NB4 (cell line): ENCODE measurements at places on chromosomes 2 and 18.

DNA sequence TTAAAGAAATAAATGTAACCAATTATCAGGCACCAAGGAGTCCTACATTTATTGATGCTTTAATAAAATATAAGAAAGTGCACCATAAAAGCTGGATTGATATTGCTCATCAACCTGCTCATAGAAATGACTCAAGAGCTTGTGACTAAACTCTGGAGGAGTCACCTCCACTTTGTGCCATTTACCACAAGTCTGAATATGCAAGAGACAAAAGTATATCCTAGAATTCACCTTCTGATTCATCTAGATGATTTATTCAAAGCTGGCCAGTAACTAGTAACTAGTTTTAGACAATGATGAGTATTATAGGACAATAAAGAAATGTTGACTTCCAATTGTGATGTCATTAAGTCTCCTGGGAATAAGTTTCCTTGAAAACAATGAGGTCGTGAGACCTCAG, 146.0 kb upstream of the SOX11 start:
- no peak for DNase-seq

GRCh38 chr2:71282493-71282892, 49.1 kb upstream of the ZNF638 start:
- DNase-seq = peak; percentile 44

- no peak for DNase-seq
These were observed 350.9 kb downstream of the MYCN start for GRCh38 chr2:16291226-16291625.

DNA sequence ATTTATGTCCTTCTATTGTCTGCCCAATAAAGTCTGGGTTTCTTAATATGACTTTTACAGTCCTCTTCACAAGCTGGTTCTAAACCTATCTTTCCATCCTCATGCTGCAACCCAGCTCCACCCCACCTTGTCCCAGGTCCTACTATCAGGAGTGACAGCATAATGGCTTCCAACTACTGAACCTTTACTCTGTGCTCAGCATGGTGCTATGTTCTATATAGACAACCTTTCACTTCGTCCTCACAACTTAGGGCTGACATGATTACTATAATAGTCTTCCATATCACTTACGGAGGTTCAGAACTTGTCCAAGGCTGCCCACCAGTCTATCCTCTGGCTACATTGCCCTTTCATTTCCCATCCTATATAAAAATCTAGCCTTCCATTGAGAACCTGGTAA, 256.8 kb downstream of the ALK start:
- DNase-seq = no peak

- no peak for DNase-seq
These were observed 82.5 kb downstream of the DSEL start for GRCh38 chr18:67433971-67434370.

GRCh38 chr18:50786864-50787263, 33.0 kb downstream of the MRO start:
- no peak for DNase-seq

GRCh38 chr2:55968941-55969340, 45.4 kb upstream of the EFEMP1 start:
- no peak for DNase-seq

DNA sequence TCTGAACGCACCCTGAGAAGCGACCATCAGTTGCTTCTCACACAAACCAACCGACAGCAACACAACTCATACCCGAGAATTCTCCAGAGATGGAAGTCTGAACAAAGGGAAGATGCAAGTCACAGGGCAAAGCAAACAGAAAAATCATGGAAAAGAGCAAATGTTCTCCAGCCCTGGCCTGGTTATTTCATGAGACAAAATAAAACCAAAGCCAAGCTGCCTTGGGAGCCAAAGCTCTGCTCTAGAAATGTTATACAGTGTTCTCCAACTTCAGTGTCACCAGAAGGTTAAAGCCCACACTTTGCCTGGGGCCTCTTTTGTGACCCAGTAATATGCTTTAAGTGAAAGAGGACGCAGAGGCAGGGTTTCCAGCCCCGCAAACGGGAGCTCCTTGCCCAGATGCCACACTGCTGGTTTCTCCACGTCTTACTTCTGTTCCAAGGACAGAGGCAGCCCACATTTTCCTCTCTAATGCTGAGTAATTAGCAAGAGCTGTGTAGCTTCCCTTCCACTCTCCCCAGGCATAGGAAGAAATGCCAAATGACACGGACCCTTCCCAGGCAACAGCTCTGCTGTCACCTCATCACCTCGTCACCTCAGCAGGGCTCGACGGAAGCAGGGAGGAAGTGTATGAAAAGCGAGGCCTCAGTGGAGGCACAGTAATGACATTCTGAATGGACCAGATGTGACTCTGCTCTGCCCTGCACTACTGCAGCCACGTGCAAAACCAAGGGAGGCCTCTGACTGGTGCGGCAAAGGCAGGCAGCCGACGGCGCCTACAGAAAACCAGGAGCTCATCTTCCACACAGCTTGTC, 64.7 kb downstream of the FBXO15 start:
- no peak for DNase-seq

DNA sequence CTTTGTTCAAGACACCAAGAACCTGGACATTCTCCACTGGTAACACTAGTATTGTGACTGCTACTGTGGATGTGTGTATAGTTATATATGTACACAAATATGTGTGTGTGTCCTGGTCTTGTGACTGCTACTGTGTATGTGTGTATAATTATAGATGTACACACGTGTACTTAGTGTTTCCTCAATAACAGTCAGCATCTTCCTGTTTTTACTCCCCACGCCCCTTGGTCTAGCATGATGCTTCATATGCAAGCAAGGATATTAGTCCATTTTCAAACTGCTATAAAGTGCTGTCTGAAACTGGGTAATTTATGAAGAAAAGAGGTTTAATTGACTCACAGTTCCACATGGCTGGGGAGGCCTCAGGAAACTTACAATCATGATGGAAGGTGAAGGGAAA, 802.7 kb downstream of the RNF144A start:
- no peak for DNase-seq

GRCh38 chr2:140975237-140975636, 1155.6 kb downstream of the LRP1B start:
- DNase-seq = peak; percentile 16

GRCh38 chr18:31056296-31056695, 13.8 kb upstream of the DSC3 start:
- no peak for DNase-seq

DNA sequence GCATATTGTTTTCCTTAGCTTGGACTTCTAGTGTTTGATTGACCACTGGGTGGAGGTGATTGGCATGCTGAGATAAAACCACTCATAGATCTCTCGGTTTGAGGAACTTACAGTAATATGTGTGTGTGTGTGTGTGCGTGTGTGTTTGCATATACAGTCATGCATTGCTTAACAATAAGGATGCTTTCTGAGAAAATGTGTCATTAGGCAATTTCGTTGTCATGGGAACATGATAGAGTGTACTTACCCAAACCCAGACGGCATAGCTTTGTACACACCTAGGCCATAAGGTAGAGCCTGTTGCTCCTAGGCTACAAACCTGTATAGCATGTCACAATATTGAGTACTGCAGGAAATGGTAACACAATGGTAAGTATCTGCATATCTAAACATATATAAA, 167.3 kb downstream of the NYAP2 start:
- DNase-seq = peak; percentile 25

DNA sequence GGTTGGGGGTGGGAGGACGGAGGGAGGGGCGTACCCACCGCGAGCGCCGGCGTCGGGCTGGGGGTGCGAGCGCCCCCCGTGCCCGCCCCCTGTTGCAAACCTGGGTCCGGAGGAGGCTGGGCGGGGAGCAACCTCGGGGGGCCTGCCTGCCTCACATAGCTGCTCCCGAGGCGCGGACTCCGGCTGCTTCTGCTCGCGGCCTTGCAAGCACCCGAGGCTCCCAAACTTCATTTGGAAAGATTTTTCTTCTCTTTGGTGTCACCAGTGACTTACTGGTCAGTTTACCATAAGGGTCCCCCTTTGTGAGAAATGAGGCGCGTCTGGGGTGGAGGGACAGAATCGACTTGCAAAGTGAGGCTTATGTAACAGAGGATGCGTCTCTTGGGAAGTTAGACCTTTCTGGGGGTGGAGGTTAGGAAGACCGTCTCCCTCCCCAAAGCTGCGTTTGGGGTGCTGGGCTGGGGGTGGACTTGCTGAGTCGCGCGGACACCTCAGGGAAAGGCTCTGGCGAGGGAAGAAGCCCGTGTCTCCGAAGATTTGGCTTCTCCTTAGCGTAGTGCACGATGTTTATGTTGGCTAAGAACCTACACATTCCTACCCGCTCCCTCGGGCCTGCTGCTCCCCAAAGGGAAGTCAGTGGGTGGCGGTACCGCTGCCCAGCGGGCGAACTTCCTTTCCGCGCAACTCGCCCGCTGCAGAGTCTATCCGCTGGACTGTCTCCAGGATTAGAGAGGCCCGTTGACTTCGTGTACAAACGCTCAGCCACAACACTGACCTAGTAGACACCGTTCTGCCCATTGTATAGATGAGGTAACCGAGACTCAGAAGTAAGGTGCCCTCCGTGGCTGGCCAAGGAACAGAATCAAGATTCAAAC, 559 bp downstream of the TMEM37 start:
- peak; percentile 86 for DNase-seq

DNA sequence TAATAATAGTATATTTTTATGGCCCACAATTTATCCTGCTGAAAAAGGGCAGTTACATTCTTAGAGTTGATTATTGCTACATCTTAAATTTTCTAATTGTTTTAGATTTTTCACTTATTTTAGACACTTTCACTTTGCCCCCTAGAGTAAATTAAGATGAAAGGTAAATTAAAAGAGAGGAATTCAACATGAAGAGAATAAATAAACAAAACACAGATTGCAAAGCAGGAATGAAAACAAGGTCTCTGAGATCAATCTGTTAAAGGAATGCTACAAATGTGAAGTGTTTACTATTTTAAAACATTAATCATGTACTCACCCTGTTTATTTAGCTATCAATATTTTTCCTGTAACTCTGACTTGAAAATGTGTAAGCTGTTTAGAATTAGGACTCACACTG, 113.5 kb upstream of the ETAA1 start:
- no peak for DNase-seq

DNA sequence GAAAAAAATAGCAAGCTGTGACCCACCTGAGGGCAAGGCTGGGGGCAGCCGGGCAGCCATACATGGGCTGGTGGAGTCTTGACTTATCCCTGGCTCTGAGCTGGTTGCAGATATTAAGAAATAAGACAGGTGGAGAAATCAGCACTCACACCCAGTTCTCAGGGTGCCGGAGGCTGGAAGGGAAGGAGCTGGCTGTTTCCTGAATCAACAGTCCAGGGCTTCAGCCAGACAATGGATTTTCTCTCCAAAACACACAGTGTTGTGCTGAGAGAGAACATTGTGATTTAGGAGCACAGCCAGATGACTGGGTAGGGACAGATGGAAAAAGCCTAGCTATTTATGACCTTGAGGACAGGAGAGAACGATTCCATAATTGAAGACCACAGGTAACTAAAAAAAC, 208.8 kb downstream of the LDLRAD4 start:
- no peak for DNase-seq

DNA sequence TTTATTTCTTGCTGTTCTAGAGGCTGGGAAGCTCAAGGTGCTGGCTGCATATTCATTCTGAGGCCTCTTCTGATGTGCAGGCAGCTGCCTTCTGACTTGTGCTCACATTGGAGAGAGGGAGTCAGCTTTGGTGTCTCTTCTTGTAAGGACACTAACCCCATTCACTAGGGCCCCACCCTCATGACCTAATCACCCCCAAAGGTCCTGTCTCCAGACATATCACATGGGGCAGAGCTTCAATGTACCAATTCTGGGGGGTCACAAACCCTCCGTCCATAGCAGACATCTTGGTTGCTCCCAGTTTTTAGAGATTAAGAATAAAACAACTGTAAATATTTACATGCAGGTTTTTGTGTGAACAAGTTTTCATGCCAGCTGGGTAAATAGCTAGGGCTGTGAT, 109.1 kb downstream of the RTP5 start:
- no peak for DNase-seq

- no peak for DNase-seq
These were observed 249.4 kb upstream of the KLHL29 start for GRCh38 chr2:23135481-23136100.

- peak; percentile 93 for DNase-seq
These were observed 37.5 kb downstream of the PAX8 start for GRCh38 chr2:113240915-113241911.

DNA sequence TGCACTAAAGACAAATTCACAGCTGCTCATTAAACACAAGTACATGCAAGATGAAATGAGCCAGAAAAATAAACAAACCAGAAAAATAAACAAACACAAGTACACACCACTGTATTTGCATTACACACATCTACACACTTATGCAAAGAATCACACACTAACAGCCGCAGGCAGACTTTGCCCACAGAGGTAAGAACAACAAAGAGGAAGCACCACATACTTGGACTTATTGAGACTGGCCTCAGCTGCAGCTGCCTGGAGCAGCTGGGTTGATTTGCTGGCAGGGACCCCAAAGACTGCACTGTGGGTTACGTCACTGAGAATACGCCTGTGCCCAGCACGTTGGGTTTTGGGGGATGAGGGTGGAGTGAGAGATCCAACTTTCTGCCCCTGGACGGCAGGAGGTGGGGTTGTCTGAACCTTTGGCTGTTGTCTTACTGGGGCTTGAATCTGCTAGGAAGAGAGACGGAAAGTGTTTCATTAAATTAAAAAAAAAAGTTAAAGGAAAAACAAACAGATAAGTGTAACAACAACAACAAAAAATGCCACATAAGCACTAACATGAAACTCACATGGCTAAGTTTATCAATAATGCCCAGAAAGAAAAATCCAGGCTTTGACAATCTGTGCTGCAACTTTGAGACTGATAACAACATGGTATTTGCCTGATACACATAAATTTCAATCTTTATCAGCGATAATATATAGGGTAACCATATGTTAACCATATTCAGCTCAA, 71.9 kb upstream of the NFU1 start:
- peak; percentile 70 for DNase-seq

- no peak for DNase-seq
These were observed 67.1 kb downstream of the RTP5 start for GRCh38 chr2:241936457-241937133.

DNA sequence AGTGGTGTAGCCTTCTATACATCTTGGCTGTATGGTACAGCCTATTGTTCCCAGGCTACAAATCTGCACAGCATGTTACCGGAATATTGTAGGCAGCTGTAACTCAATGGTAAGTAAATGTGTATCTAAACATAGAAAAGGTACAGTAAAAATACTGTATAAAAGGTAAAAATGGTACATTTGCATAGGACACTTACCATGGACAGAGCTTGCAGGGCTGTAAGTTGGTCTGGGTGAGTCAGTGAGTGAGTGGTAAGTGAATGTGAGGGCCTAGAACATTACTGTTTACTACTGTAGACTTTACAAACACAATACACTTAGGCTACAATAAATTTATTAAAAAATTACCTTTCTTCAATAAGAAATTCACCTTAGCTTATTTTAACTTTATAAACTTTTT, 3.7 kb upstream of the MRPS9 start:
- no peak for DNase-seq
